ACHN (cell line): ENCODE measurements at places on chromosomes 12 and 14.

DNA sequence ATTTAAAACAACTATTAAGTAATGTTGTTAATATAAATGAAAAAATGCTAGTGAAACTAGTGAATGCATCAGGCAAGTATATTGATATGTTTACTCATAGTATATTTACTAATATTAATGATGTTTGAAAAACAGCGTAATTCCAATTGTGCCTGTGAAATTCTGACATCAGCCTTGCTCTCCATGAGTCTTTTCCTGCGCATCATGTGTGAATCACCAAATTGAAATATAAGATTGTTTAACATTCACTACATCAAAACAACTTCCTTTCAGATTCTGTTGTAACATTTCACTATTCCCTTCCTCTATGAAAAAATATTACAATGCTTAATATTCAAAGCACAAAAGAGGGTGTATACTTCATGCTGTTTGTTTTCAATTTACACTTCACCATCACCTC lies 1995.9 kb upstream of the SEL1L start:
- DNase-seq, result no peak

- peak; percentile 80 for DNase-seq
These were observed 70.7 kb downstream of the PTPRO start for GRCh38 chr12:15393037-15393436.

GRCh38 chr12:67752226-67752732 lies 103.7 kb downstream of the DYRK2 start:
- DNase-seq, result peak; percentile 46

DNA sequence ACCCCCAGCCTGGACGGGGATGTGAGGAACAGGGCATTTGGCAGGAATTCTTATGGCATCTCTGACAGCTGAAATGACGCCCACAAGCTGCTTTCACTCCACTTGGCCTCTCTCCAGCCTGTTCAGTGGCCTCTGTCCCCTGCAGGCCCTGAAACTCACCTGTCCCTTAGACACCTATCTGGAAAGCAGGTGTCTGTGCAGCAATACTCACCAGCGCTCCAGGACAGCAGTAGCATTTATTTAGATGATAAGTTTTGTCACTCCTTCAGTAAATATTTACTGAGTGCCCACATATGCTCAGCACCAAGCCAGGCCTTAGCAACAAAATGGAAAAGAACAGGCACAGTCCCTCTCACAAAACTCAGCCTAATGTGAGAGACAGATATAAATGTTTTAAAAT lies 311.1 kb upstream of the FKBP4 start:
- DNase-seq, result no peak

DNA sequence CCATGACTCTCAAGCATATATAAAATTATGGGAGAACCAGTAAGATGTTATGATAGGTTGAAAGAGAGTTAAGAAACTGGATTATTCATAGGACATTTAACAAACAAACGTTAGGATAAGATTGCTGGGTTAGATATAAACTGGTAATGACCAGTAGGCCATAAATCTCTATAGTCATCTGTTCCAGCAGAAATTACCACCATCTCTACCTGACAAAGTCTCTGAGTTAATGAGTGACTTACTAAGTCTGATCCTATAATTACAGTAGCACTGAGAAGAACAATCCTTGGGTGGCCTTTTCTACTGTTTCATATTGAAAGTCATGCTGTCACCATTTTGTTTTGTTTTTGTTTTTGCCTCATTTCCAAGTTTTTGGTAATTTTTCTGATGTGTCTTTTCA lies 136.9 kb upstream of the CNOT2 start:
- no peak for DNase-seq

- DNase-seq, result no peak
These were observed 10.5 kb downstream of the CERS5 start for GRCh38 chr12:50156641-50157040.
